ENCODE measurements at places on chromosomes 5 and 9. TPM values are rescaled to one million over a fixed set of nuclear protein-coding genes. Genes with fewer than 3 reads are reported as not detected.

- DNase-seq, result no peak
Observed at GRCh38 chr5:125404056-125404455, 657.6 kb upstream of the ZNF608 start.

GRCh38 chr5:11394933-11395332 is 509.3 kb downstream of the CTNND2 start:
- no peak for DNase-seq

- no peak for DNase-seq
Observed at GRCh38 chr5:21765406-21765805, 1087.7 kb downstream of the CDH12 start.

DNA sequence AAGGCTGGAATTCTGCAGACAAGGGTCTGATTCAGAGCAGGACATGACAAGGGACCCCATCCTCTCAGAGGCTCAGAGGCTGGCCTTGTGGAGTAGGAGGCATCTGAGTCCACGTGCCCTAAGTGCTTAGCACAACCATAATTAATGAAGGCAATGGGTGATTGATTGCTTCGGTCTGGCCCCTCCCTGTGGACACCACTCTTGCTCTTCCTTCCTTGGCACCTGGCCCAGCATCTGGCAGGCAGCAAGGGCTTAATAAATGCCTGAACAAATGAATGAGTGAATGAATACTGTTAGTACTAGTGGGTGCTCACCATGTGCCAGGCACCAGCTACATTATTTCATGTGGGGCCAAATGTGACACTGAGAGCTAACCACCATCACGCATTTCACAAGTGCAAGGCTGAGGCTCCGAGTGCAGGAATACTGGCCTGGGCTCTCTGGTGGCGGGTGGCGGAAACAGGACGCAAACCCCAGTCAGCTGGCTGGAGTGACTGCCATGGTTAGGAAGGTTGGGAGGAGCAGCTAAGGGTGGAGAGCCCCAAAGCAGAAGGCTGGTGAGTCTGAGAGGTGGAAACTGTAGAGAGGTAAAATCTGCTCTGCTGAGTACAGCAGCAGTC is 53.6 kb downstream of the ASS1 start:
- DNase-seq, result no peak

DNA sequence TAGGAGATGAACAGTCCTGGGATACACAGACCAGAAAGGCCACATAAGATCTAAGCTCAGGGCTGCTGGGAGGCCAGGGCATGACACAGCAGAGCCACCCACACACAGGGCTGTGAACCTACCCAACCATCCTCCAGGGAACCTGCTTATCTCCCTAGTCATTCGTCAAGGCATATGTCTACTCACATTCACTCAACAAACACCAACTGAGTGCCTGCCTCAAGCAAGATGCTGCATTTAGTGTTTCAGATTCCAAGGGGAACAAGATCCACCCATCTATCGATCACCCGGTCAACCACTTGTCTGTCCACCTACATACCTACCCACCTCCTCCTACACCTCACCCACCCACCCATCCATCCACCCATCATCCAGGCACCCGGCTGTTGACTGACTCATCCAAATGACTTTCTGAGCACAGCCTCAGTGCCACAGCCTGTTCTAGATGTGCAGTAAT is 1.9 kb downstream of the DPM2 start:
- no peak for DNase-seq

DNA sequence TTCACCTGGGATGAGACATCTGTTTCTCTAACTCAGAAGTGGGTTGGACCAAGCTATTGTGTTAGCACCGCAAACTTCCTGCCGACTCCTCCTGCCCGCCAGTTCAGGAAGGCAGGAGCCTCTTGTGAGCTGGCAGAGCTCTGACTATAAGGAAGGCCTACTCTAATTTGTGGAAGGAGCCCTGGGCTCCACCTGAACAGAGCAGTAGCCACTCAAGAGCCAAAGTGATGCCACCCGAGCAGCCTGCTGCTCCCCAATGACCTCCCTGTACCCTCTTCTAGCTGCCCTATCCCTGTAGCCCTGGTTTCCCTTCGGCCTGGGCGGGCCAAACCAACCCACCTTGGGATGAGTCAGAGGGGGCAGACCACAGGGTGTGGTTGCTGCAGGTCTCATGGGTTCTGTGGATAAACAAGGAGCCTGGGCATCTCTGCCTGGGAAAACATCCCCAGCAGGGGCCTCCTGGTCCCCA is 81.6 kb downstream of the PSD2 start:
- DNase-seq, result no peak

- no peak for DNase-seq
Observed at GRCh38 chr5:143693651-143694252, 118.2 kb upstream of the HMHB1 start.

- DNase-seq, result no peak
Observed at GRCh38 chr5:36679221-36679989, 73.0 kb downstream of the SLC1A3 start.

GRCh38 chr9:37975639-37976038 is 71.7 kb upstream of the SLC25A51 start:
- DNase-seq, result no peak

- DNase-seq, result no peak
Observed at GRCh38 chr9:70567511-70567910, 153.1 kb upstream of the KLF9 start.

- DNase-seq, result no peak
Observed at GRCh38 chr5:115333164-115333563, 36.7 kb upstream of the CCDC112 start.

DNA sequence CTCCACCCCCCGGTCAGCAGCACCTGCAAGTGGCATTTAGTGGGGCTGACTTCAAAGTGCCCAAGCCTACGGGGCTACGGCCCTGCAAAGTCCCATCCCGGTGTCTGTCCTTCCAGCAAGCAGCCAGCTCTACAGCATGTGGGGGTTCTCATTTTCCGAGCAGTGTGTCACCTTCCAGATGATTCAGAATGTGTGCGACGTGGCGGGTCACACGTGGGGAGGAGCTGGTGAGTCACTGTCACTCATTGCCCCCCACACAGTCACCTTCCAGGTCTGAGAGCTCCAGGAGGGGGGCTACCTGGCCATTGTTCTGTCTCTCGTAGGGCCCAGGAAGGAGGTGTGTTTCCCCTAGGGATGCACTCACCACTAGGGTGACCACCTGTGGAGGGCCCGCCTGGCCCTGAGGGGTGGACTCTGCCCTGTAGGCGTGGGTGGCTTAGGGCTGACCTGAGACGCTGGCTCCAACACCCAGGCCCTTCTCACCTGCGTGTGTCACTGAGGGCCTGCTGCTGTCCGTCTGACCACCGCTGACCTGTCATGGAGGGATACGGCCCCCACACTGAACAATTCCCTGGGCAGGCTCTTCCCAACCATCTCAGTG is 70.2 kb downstream of the SEMA4D start:
- no peak for DNase-seq

GRCh38 chr5:99438619-99439018 is 509.8 kb upstream of the CHD1 start:
- no peak for DNase-seq

- DNase-seq, result no peak
Observed at GRCh38 chr9:122797316-122798063, 2.4 kb upstream of the OR1K1 start.

GRCh38 chr9:129343424-129344375 is 165.6 kb upstream of the IER5L start:
- DNase-seq, result no peak

DNA sequence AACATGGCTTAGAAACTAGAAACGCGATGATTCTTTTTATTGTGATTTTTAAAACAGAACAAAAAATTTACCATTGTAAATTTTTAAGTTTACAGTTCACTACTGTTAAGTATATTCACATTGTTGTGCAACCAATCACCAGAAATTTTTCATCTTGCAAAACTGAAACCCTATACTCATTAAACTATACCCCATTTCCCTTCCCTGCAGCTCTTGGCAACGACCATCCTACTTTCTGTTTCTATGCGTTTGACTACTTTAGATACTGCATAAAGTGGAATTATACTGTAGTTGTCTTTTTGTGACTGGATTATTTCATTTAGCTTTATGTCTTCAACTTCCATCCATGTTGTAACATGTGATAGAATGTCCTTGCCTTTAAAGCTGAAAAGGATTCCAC is 52.5 kb downstream of the SPOCK1 start:
- DNase-seq, result no peak

- no peak for DNase-seq
Observed at GRCh38 chr9:130303613-130304055, 38.1 kb downstream of the HMCN2 start.

DNA sequence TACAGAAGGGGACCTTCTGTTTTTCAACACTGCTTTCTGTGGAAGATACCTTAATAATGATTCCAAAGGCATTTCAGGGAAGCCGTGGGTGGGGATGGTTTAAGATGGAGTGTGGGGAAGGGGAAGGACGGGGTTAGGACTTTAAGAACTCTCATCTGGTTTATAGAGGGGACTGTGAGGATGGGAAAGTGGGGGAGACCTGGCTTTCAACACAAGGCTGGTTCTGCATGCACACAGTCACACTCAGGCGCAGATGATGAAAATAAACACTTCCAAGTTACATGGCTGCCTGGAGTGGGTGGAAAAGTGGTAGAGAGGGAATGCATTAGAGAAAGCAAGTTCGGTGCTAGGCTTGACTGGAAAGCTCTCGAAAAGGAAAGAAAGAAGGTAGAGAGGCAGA is 4.9 kb downstream of the MSANTD3 start:
- DNase-seq, result no peak

DNA sequence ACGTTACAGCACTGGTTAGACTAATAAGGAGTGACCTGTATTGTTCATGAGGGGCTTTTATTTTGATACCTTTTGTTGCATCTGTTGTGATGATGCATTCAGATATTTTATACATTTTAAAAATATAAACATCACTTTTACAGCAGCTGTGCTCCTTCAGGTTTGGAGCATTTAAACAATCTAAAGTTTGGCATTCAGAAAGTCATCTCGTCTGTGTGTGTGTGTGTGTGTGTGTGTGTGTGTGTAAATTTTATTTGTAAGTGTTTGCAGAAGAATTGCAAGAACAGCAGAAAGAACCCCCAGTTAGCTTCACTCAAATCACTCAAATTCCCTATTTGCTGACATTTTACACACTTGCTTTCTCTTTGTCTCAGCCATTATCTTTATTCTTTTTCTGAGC is 87.4 kb downstream of the ERCC6L2 start:
- no peak for DNase-seq

GRCh38 chr9:11366585-11367129 is 753.9 kb upstream of the PTPRD start:
- no peak for DNase-seq

DNA sequence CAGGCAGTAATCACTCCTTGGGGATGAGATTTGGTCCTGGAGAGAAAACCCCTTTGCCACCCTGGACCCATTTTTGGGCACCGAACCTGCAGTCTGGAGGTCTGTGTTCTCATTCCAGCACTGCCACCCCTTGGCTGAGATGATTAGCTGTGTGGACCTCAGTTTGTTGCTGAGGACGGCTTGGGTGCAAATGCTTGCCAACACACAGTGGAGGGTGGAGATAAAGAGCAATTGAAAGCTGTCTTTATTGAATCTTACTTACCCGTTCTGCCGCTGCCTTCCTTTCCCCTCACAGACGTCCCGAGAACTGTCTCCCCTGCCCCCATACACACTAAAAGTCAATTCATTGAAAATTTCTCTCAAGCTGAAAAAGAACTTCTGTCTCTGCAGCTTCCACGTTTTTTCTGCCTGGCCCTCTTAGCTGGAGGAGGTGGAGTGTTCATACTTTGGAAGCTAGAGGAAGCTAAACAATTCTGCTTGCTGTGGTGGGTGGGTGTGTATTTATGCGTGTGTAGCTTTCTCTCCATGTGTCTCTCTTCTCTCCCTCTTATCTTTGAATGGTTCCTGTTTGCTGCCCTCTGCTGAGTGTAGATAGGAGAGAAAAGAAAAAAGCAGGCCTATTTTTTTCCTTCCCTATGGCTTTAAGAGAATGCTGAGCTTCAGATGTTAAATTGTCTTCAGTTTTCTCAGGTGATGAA is 6.6 kb downstream of the GALNT10 start:
- DNase-seq, result no peak

GRCh38 chr9:82331079-82331478 is 342.5 kb downstream of the SPATA31D1 start:
- DNase-seq, result no peak

GRCh38 chr5:113215401-113216060 is 219.3 kb downstream of the TSSK1B start:
- no peak for DNase-seq

DNA sequence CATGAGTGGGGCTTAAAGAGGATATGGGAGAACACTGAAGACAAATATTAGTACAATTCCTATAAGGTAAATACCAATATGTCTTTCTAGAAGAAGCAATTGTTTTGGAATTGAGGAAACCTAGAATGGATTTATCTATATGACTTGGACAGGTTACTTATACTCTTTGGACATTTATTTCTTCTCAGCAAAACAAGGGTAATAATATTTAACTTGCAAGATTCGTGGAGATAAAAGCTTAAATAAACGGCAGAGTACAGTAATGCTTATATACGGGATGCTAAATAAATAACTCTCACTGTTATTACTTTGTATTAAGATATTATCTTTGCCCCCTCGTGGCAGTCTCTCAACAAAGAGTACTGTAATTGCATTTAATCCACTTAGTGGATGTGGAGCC is 8.6 kb downstream of the DMRTA1 start:
- DNase-seq, result no peak

DNA sequence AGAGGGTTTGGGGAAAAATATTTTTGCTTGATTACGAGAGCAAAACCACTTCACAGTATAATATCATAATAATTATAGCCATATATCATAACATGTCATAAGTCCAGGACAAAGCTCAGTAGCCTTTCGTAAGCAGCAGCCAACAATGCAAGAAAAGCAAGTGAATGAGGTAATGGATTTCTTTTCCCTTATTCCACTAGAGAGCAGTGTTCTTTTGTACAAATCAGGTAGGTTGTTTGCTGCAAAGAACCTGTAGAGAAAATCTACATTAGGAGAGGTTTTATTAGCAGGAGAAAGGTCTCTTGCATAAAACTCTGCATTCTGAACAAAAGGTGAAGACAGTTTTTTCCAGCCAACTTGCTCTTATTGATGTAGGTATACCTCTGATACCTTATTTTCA is 1033.4 kb downstream of the TLE4 start:
- no peak for DNase-seq

GRCh38 chr9:16879416-16879815 is 8.9 kb upstream of the BNC2 start:
- no peak for DNase-seq

The TUSC1 gene
- total RNA-seq, result 15.7 TPM

The PTAR1 gene
- total RNA-seq, result 51.6 TPM

The TARS1 gene
- 128 TPM for total RNA-seq

The FGF10 gene
- total RNA-seq, result 24.0 TPM

The PCDHA4 gene
- 0.32 TPM for total RNA-seq

The COL23A1 gene
- total RNA-seq, result 0.55 TPM

The SLC25A2 gene
- total RNA-seq, result 0.61 TPM

The PROB1 gene
- total RNA-seq, result 2.1 TPM

The PAEP gene
- not detected for total RNA-seq

The IGIP gene
- 13.3 TPM for total RNA-seq

The C5orf52 gene
- total RNA-seq, result not detected

The OTP gene
- total RNA-seq, result not detected

The GABRG2 gene
- not detected for total RNA-seq

The SLC6A7 gene
- not detected for total RNA-seq

The BAAT gene
- not detected for total RNA-seq

The F12 gene
- not detected for total RNA-seq

The ZNG1C gene
- 18.5 TPM for total RNA-seq

The HAUS6 gene
- total RNA-seq, result 11.6 TPM

The SLC34A1 gene
- not detected for total RNA-seq

Measured in mesenteric fat pad (tissue), 1 donor.